ENCODE measurements at places on chromosomes 5 and 9. TPM values are rescaled to one million over a fixed set of nuclear protein-coding genes. Genes with fewer than 3 reads are reported as not detected.

The WDR70 gene
- total RNA-seq: 33.1 TPM

The PCDHGB3 gene
- total RNA-seq: 5.9 TPM

The IFNA13 gene
- total RNA-seq: not detected

The RARS1 gene
- 285 TPM for total RNA-seq

The BTNL9 gene
- not detected for total RNA-seq

The CAMK2A gene
- 0.18 TPM for total RNA-seq

The EPB41L4B gene
- 0.54 TPM for total RNA-seq

The GNA14 gene
- total RNA-seq: under 0.01 TPM

The PGM5 gene
- total RNA-seq: 14.7 TPM

DNA sequence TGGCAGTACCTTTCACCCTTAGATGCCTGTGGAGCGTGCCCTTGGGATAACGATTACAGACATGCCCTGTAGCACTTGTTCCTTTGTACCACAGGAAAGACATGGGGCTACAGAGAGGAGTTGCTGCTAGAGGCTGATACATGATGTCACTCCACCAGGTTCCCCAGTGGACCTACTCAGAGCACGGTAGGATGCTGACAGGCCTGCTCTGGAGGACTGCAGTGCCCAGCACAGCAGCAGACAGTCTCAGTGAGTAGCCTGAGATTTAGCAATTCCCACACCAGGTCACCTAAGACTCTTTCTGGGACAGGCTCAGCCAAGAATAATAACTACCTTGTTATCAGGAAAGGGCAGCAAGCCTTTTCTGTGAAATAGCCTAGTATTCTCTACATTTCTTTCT lies 28.8 kb downstream of the PDE4D start:
- H3K36me3 ChIP-seq: no peaks in the 10 kb centered on the region
- H3K4me1 ChIP-seq: no peaks in the 10 kb centered on the region
- no peak for DNase-seq
- H3K27me3 ChIP-seq: no peaks in the 10 kb centered on the region

DNA sequence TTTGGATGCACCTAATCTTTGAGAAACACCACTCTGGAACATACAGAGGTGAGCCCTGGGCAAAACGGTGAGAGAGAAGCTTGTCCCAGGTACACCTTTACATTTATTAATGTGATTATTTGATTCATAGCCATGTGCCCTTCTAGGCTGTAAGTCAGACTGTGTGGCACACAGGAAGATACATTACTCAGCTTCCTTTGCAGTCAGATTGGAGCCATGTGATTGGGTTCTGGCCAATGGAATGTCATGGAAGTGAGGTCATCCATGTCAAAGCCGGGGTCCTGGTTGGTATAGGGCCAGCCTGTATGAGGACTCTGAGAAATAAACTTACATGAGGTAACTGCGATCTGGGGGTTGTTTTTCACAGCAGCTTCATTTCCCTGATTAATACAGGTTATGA lies 106.8 kb upstream of the CD180 start:
- no peaks in the 10 kb centered on the region for H3K36me3 ChIP-seq
- peak; percentile 40 for DNase-seq
- no peak overlapping the region for H3K4me3 ChIP-seq
- H3K4me1 ChIP-seq: peaks cover 24% of the 10 kb centered on the region

GRCh38 chr5:6587171-6587570 lies 45.7 kb downstream of the NSUN2 start:
- H3K4me3 ChIP-seq: no peak overlapping the region
- peaks cover 33% of the 10 kb centered on the region for H3K27me3 ChIP-seq
- DNase-seq: no peak
- peaks cover 5% of the 10 kb centered on the region for H3K4me1 ChIP-seq
- H3K36me3 ChIP-seq: no peaks in the 10 kb centered on the region
- H3K27ac ChIP-seq: no peak overlapping the region

DNA sequence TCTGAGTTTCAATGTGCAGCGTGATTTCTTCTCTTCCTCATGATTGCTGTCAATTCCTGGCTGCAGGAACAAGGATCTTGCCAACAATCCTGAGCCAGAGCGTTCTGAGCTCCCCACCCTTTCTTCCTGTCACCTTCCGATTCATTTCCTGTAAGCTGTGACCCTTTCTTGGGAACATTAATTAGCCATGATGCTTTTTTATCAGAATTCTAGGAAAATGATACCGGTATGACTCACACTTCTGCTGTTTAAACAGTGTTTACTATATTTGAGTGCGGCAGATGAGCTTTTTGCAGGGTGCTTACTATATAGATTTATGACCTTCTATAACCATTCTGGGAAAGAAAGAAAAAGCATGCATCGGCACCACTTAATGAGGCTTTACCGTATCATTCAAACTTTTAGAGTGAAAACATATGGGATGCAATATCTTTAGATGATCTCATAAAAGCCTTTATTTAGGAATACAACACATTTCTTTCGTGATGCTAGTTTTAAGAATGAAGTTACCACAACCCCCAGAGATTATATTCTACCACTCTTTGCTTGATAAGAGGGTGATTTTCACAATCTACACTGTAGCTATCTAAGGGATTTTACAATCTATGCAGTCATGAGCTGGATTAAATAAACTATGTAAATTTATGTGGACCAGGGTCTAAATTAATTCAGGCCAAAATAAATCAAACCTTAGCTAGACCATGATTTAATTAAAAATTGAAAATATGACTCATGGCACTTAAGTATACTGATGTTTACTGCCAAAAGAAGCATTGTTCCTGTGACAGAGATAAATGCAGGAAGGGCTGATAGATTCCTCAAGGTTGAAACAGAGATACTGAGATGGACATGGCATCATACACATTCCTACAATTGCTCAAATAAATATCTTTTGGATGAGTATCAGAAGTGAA lies 38.0 kb upstream of the OSMR start:
- H3K4me1 ChIP-seq: peaks cover 20% of the 10 kb centered on the region
- no peaks in the 10 kb centered on the region for H3K36me3 ChIP-seq
- DNase-seq: peak; percentile 77
- H3K27ac ChIP-seq: peak overlapping the region; percentile 88

- H3K27ac ChIP-seq: no peak overlapping the region
- no peak overlapping the region for H3K4me3 ChIP-seq
- H3K4me1 ChIP-seq: no peaks in the 10 kb centered on the region
- no peak for DNase-seq
Observed at GRCh38 chr5:88486431-88486830, 217.8 kb upstream of the TMEM161B start.

- peaks cover 58% of the 10 kb centered on the region for H3K27me3 ChIP-seq
- no peaks in the 10 kb centered on the region for H3K36me3 ChIP-seq
- no peak overlapping the region for H3K4me3 ChIP-seq
- H3K4me1 ChIP-seq: no peaks in the 10 kb centered on the region
- H3K27ac ChIP-seq: no peak overlapping the region
Observed at GRCh38 chr5:497871-498509, 26.3 kb downstream of the SLC9A3 start.

DNA sequence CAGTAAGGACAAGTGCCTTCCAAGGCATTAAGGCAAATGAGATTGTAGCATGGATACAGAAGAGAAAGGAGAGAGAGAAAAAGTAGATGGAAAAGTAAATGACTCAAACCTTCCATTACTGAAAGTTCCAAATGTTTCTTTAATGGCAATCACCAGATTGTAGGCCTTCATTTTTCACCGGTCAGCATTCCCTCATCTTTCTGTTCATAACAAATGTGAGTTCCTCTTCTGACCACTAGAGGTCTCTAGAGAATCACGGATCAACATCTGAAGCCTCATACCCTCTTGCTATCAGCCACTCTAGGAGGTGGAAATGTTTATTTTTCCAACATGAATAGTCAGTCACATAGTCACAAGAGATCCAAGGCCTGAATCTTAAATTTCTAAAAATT lies 73.6 kb upstream of the RPS23 start:
- no peak overlapping the region for H3K4me3 ChIP-seq
- no peaks in the 10 kb centered on the region for H3K27me3 ChIP-seq
- no peaks in the 10 kb centered on the region for H3K36me3 ChIP-seq
- peaks cover 19% of the 10 kb centered on the region for H3K4me1 ChIP-seq
- DNase-seq: peak; percentile 89
- H3K27ac ChIP-seq: no peak overlapping the region

DNA sequence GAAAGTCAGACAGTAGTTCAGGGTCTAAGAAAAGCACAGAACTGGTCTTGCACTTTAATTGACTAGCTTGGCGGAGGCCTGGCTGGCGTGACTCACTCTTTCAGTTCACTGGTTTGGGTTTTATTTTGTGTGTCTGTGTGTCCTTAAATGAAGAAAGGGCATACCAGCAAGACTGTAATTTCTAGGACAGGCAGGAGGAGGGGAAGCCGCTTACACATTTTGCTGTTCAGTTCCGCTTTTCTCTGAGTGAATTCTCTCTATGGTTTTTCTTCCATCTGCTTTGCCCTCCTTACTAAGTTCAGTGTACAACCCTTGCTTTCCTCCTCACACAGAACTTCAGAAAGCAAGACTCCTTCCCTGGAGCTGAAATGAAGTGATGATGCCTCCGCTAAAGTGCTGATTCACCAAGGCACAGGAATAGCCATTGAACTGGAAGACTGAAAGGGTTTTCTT lies 150.8 kb downstream of the MEF2C start:
- H3K4me3 ChIP-seq: no peak overlapping the region
- H3K27me3 ChIP-seq: no peaks in the 10 kb centered on the region
- no peaks in the 10 kb centered on the region for H3K36me3 ChIP-seq
- no peak for DNase-seq

DNA sequence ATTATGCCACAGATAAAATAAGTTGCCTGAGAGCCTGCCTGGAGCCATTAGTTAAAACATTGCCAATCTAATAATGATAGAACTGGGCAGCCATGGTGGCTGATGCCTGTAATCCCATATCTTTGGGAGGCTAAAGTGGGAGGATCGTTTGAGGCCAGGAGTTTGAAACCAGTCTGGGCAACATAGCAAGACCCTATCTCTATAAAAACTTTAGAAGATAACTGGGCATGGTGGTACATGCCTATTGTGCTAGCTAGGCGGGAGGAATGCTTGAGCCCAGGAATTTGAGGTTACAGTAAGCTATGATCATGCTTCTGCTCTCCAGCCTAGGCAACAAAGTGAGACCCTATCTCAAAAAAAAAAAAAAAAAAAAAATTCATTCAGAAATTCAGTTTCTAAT lies 52.6 kb downstream of the RAI14 start:
- H3K4me3 ChIP-seq: no peak overlapping the region
- H3K4me1 ChIP-seq: peaks cover 28% of the 10 kb centered on the region
- H3K27ac ChIP-seq: peak overlapping the region; percentile 89
- no peaks in the 10 kb centered on the region for H3K27me3 ChIP-seq

GRCh38 chr5:105816961-105817360 lies 1853.8 kb downstream of the EFNA5 start:
- no peaks in the 10 kb centered on the region for H3K4me1 ChIP-seq
- H3K36me3 ChIP-seq: no peaks in the 10 kb centered on the region
- H3K27ac ChIP-seq: no peak overlapping the region
- no peaks in the 10 kb centered on the region for H3K27me3 ChIP-seq
- DNase-seq: no peak

- peaks cover 25% of the 10 kb centered on the region for H3K27me3 ChIP-seq
- no peaks in the 10 kb centered on the region for H3K4me1 ChIP-seq
- no peaks in the 10 kb centered on the region for H3K36me3 ChIP-seq
- H3K27ac ChIP-seq: no peak overlapping the region
- DNase-seq: no peak
Observed at GRCh38 chr5:151173711-151174611, 16.4 kb upstream of the ANXA6 start.

DNA sequence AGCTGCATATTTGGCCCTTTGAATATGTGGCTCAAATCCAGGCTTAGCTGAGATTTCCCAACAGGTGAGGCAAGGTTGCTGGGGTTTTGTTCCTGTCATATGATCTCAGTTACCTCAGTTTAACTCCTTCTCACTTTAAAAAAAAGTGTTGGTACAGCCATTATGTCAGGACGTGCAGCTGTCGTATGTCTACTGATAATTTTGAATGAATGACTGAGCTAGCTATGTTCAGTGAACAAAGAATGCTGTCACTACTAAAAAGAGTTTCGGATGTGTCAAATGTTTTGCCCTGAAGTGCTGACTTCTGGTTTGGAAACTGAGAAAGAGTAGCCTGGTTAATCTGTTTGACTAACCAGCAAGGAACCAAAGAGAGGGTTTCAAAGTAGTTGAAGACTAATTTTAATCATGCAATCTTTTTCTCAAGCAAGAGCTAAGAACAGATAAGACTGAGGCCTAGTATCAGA lies 106.3 kb upstream of the NR3C1 start:
- DNase-seq: no peak
- no peak overlapping the region for H3K27ac ChIP-seq
- no peak overlapping the region for H3K4me3 ChIP-seq

DNA sequence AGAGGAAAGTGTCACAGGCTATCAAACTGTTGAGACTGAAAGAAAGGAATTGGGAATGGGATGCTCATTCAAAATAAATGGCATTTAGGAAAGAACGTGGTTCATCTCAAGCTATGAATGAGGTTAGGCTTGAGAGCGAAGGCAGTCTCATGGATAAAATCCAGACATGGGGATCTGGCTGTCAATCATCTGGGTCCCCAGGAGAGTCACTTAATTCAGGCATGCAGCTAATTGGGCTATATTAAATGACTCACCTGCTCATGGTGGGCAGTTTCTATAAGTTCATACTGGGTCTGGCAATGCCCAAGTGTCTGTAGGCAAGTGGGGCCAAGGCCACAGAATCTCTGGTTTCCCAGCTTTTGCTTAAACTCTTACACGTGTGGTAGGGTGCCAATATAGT lies 286.5 kb upstream of the SEMA6A start:
- H3K27me3 ChIP-seq: no peaks in the 10 kb centered on the region
- no peaks in the 10 kb centered on the region for H3K36me3 ChIP-seq
- DNase-seq: no peak
- no peak overlapping the region for H3K27ac ChIP-seq
- no peaks in the 10 kb centered on the region for H3K4me1 ChIP-seq
- H3K4me3 ChIP-seq: no peak overlapping the region

GRCh38 chr9:34551751-34552605 lies 29.2 kb upstream of the ENHO start:
- no peak overlapping the region for H3K27ac ChIP-seq
- no peaks in the 10 kb centered on the region for H3K4me1 ChIP-seq
- H3K36me3 ChIP-seq: no peaks in the 10 kb centered on the region
- H3K27me3 ChIP-seq: peaks cover 59% of the 10 kb centered on the region
- no peak for DNase-seq

GRCh38 chr9:87277346-87277745 lies 220.3 kb upstream of the DAPK1 start:
- no peak for DNase-seq
- peaks cover 30% of the 10 kb centered on the region for H3K4me1 ChIP-seq
- no peak overlapping the region for H3K4me3 ChIP-seq
- no peaks in the 10 kb centered on the region for H3K27me3 ChIP-seq
- H3K36me3 ChIP-seq: no peaks in the 10 kb centered on the region

DNA sequence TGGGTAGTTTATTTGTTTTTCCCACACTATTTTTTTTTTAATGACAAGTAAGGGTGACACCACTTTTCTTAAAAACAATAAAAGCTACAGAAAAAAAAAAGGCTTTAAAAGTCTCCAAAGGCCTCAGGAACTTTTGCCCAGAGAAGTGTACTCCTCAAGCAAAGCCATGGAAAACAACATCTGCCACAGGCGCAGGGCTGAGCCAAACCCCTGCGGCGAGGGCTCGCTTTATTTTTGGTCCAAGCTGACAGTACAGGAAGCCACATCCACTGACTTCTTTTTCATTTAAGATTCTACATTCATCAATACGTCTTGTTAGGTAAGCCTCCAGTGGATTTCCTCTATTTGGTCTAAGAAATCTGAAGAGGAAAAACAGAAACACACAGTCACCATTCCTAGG lies 51.9 kb upstream of the IFNK start:
- no peak overlapping the region for H3K4me3 ChIP-seq
- DNase-seq: no peak
- no peak overlapping the region for H3K27ac ChIP-seq

- H3K27me3 ChIP-seq: no peaks in the 10 kb centered on the region
- H3K4me1 ChIP-seq: peaks cover 9% of the 10 kb centered on the region
- H3K4me3 ChIP-seq: no peak overlapping the region
- no peaks in the 10 kb centered on the region for H3K36me3 ChIP-seq
- DNase-seq: peak; percentile 3
Observed at GRCh38 chr5:33275921-33276627, 164.7 kb upstream of the TARS1 start.
